ENCODE measurements at places on chromosomes 2 and 18. TPM values are rescaled to one million over a fixed set of nuclear protein-coding genes. Genes with fewer than 3 reads are reported as not detected.
A peak's percentile ranks its signal among the peaks of the same experiment; 100 is the strongest.

The AGFG1 gene
- total RNA-seq, result 41.8 TPM

- no peak overlapping the region for H3K4me3 ChIP-seq
- no peaks in the 10 kb centered on the region for H3K27me3 ChIP-seq
- H3K27ac ChIP-seq, result no peak overlapping the region
- no peaks in the 10 kb centered on the region for H3K4me1 ChIP-seq
- no peak for DNase-seq
Observed at GRCh38 chr18:60739212-60739611, 366.6 kb upstream of the MC4R start.

DNA sequence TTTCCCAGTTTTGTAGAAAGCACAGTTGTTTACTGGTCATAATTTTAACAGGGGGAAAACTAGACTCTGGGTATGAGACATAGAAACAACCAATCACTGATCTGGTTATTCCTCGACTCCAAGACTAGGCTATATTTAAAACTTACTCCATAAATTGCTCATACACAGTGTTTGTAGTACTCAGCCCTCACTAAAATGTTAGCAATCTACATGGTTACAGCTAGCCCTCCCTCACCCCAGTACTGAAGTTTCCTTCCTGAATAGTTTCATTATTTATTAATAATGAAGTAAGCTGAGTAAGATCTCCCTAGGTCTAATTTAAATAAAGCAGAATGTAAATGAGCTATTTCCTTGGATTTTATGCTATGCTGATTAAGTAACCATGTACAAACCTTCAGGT is 275.1 kb downstream of the CDH20 start:
- no peaks in the 10 kb centered on the region for H3K36me3 ChIP-seq
- no peak for DNase-seq
- H3K27me3 ChIP-seq, result no peaks in the 10 kb centered on the region
- H3K27ac ChIP-seq, result no peak overlapping the region

GRCh38 chr2:184037273-184037672 is 561.1 kb upstream of the ZNF804A start:
- DNase-seq, result no peak
- H3K27ac ChIP-seq, result no peak overlapping the region
- peaks cover 6% of the 10 kb centered on the region for H3K4me1 ChIP-seq
- H3K4me3 ChIP-seq, result no peak overlapping the region
- H3K27me3 ChIP-seq, result no peaks in the 10 kb centered on the region

DNA sequence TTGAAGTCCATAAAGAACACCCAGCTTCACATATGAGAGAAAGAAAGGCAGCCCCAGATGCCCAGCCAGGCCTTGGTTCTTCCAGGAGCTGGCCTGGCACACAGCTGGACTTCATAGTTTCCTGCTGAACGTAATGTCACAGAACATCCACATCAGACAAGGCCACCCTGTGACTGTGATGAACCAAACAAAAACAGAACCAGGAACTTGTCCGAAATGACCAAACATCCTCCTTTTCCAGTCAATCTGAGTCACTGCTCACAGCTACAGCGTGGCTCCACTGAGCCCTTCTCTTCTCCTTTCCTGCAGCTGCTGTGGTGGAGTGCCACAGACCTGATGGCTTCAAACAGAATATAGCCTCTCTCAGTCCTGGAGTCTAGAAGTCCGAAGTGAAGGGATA is 45.4 kb upstream of the PAPOLG start:
- DNase-seq, result peak; percentile 64
- H3K36me3 ChIP-seq, result no peaks in the 10 kb centered on the region
- H3K4me3 ChIP-seq, result no peak overlapping the region
- no peak overlapping the region for H3K27ac ChIP-seq

GRCh38 chr18:60038731-60039130 is 138.9 kb downstream of the PMAIP1 start:
- H3K27me3 ChIP-seq, result no peaks in the 10 kb centered on the region
- DNase-seq, result no peak
- H3K27ac ChIP-seq, result no peak overlapping the region
- H3K4me1 ChIP-seq, result no peaks in the 10 kb centered on the region
- no peak overlapping the region for H3K4me3 ChIP-seq

Data from sigmoid colon (tissue), 7 donors.